ENCODE measurements at places on chromosomes 5 and 9. TPM values are rescaled to one million over a fixed set of nuclear protein-coding genes. Genes with fewer than 3 reads are reported as not detected.
A peak's percentile ranks its signal among the peaks of the same experiment; 100 is the strongest.

DNA sequence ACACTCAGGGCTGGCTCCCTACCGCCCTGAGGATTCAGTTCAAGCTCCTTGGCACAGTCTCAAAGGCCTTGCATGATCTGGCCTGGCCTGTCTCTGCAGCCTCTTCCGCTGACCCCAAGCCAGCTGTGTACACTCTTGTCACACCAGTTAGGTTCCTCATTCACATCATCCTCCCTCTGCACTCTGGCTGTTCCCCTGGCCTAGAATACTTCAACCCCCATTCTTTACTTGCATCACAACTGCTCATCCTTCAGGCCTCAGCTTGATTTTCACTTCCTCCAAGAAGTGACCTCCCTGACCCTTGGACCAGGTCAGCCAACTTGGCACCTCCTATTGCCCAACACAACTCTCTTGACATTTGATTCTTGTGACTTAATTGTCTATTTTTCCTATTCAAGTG lies 18.9 kb upstream of the PFDN1 start:
- no peak for DNase-seq

DNA sequence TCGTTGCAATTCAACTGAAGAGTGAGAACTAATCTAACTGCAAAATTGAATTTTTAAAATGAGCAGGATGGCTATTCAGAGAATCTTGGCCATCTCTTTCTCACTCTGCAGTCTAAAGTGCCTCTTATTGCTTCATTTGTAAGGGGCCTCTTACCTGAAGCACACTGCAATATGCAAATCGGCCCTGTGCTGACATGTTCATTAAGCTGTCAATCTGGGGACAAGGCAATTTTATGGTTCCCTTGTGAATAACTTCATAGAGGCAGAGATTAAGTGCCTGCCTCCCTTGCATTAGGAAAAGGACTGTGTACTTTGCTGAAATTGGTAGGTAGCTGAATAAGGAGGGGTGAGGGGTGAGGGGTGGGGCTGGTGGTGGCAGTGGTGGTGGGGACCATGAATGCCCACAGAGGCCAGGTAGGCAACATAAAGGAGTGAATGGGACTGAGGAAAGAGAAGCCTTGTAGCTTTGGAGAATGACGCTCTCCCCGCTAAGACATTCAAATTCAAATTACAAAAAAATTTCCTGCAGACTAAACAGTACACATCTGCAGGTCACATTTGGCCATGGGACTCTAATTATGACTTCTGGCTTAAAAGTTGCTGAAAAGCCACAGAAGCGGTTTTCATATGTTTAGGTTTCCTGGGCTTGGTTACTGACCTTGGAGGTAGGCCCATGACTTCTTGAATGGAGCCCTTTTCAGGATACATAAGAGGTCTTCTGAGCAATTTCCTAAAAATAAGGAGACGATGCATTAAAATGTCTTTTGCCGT lies 25.0 kb downstream of the TNFSF8 start:
- no peak for DNase-seq

DNA sequence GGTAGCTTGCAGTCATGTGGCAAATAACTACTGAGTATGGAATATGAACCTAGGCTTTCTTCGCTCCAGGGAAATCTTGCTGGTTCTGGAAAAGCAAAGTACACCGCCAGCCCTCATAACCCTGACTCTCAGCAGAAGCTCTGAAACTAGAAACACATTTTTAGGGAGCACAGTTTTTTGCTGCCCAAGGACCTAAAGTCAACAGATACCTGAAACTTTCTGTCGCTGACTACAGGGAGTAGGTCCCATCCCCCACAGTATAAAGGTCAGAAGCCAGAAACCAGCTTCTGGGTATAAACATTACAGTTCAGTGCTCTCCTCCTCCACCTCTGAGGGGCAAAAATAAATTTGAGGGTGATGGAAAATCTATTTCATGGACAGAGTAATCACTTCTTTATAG lies 3.0 kb downstream of the ATOX1 start:
- no peak for DNase-seq

DNA sequence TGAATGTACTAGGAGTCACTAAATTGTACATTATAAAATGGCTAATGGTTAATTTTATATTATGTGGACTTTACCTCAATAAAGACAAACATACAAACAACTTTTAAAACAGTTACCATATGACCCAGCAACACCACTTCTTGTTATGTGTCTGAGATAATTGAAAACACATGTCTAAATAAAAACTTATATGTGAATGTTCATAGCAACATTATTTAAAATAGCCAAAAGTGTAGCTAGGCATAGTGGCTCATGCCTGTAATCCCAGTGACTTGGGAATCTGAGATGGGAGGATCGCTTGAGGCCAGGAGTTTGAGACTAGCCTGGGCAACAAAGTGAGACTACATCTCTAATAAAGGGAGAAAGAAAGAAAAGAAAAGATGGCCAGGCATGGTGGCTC lies 22.9 kb downstream of the SLC35A4 start:
- no peak for DNase-seq

- DNase-seq = no peak
Observed at GRCh38 chr9:8855046-8855445, 1055.5 kb upstream of the DMAC1 start.

GRCh38 chr5:134183481-134183880 lies 6.7 kb upstream of the SKP1 start:
- no peak for DNase-seq

DNA sequence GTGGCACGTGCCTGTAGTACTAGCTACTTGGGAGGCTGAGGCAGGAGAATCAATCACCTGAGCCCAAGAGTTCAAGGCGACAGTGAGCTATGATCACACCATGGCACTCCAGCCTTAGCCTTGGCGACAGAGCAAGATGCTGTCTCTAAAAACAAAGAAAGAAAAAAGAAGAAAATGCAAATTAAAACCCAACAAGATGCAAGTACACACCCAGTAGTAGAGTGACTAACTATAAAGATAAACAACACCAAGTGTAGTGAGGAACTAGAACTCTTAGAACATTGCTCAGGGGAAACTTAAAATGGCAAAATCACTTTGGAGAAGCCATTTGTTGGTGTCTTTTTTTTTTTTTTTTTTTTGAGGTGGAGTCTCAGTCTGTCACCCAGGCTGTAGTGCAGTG lies 34.7 kb upstream of the RARS1 start:
- DNase-seq = no peak

DNA sequence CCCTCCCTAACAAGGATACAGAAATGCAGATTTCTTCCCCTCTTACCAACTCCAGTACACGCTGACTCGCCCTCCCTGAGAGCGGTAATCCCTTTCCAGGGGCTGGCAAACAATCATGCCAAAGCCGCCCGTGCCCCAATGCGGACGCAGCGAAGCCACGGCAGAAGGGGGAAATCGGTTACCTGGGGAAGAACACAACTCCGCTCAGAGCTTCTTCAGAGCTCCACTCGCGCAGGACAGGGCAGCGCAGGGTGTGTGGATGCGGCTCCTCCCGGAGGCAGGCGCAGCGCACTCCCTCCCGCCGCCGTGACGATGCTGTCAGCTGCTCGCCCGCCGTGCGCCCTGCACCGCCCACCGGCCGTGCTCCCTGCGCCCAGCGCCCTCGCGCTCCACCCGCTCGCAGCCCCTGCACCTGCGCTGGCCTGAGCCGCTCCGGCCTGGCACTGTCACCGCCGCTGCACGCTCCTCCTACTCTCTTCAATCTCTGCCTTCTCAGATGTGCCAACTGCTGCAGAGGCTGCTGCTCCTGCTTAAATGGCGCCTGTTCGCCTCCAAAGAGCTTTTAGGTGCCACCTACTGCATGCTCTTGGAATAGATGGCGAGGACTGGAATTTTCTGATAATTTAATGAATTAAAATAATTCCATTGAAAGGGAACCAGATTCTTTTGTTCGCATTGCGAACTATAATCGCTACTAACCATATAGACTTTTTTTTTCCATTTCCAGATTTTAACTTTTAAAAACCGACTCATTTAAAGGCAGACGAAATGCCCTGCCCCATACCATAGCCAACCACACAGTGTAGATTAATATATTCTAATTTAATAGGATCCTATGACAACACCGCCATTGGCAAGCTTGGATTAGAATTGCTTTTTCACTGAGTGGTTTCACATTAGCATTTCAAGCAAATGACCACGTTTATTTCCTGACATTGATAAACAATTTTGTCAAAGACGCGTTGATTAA lies at the start of gene DIRAS2:
DIRAS2 (minus strand) TSS at position 255 of the 970 bp plus-strand sequence. CDS start 28,997 bp downstream, outside the sequence.
- no peak for DNase-seq

GRCh38 chr9:96619491-96620180 lies at the start of gene CDC14B:
Gene CDC14B, minus strand, starts transcription at chr9:96619843. Its CDS starts 465 bp downstream, at chr9:96619378.
- DNase-seq = peak; percentile 85

- DNase-seq = no peak
Observed at GRCh38 chr9:109717342-109717741, 62.7 kb upstream of the PALM2AKAP2 start.

DNA sequence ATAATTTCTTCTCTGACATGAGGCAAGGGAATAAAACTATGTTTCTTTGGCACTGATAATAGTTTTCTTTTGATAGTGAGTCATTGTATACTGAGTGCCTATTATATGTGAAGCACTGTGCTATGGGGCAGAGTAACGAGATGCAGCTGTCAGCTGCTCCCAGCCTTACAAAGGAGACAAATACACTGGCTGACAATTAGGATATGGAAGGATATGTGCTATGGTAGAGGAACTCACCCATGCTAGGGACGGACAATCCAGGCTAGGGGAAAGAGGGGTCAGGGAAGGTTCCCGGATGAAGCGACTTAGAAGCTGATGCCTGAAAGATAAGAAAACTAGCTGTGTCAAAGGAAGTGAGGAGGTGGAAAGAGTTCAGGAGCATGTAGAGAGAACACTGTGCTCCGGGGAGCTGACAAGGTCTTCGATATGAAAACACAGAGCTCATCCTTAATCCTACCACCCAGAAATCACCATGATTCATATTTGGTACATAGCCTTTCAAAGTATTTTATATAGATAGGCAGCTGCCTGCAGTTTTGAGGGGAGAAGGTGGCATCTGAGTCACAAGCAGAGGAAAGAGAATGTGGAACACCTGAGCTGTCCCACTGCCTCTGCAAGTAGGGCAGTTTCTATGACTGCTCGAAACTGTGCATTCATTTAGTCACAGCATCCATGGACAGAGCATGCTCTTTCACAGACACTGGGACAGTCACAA lies 12.1 kb downstream of the BSPRY start:
- DNase-seq = no peak

GRCh38 chr9:114307899-114308267 lies 15.0 kb upstream of the ORM1 start:
- no peak for DNase-seq

DNA sequence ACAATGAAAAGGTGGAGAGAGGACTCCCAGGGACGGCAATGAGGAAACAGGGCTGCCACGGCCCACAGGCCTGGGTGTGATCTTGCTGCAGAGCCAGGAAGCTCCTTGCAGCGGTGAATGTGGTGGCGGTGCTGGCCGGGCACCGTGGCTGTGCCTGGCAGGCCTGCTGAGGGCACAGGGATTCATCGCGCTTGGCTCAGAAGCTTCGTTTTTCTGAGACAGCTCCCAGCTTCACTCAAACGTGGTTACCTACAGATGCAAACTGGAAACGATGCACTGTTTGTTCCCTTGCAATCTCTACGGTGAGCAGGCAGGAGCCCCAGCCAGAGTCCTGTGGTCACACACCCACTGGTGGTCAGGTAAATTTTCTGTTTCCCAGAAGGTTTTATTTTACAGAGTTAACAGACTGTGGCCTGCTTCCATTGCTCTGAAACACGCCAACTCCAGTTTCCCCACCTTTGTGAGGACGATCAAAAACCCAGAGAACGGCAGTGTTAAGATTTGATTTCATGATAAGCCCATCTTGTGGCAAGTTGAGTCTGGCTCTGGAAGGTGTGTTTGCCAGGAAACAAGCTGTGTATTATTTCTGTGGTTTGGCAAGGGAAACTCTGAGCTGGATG lies 183.9 kb downstream of the AUH start:
- no peak for DNase-seq

DNA sequence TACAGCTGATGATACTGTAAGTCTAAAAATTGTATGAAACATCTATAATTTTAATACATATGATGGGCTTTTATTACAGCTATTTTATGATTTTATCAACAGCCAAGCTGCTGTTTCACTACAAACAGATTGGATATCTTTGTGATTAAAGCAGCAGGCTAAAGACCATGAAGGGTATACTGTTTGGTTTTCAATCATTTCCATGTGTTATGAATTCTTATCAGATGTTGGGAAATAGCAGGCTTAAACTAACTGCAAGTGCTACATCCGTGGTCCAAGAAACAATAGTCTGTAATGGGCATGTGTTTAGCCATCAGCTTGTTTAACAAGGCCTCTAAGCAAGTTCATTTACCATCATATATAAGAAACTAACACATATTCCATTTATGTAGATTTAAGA lies 107.5 kb downstream of the CWC27 start:
- no peak for DNase-seq

DNA sequence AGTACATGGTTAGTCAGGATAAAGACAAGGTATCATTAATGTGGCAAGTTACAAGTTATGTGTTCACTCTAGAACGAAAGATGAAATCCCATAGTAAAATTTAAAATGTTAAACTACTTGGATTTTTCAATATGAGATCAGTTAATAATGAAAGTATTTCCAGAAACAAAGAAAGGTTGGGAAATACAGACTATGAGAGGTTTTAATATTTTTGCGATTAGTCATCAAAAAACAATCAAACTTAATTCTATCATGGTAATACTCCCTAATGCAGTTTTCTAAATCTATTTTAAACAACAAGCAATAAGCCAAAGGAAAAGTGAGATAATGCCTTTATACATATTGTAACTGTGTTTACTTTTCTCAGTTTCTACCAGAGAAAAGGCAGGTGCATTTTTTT lies 10.6 kb downstream of the CDH12 start:
- no peak for DNase-seq

DNA sequence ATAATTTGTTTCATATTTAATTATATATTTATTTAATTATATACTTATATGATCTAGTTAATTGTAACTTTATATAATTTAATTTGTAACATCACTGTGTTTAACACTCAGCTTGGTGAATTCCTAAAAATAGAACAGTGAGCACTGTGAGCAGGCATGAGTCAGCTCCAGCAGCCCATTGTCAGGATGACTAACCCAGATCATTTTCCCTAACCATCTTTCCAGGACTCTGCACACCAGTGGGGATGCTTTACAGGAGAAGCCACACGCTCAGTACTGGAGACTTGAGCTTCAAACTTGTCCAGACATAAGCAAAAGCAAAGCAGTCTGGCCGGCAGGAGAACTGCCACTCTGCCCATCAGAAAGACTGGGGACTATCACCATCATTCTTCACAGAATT lies 446.2 kb upstream of the TRPC7 start:
- DNase-seq = no peak

- DNase-seq = no peak
Observed at GRCh38 chr9:18478501-18479361, 4.8 kb downstream of the ADAMTSL1 start.

GRCh38 chr5:76855961-76856360 lies 6.1 kb downstream of the S100Z start:
- DNase-seq = no peak

The DAB2 gene
- total RNA-seq = 67.6 TPM

The OTP gene
- not detected for total RNA-seq

The CNTLN gene
- 22.4 TPM for total RNA-seq

The KIF4B gene
- total RNA-seq = not detected

The SPACA9 gene
- total RNA-seq = 8.2 TPM

The ANKHD1 gene
- 110 TPM for total RNA-seq

The PTGDS gene
- total RNA-seq = 37.9 TPM

The SLC36A3 gene
- total RNA-seq = not detected

The PJA2 gene
- total RNA-seq = 101 TPM

Data from ovary (tissue), 10 donors.